ENCODE measurements at places on chromosomes 4 and X.

DNA sequence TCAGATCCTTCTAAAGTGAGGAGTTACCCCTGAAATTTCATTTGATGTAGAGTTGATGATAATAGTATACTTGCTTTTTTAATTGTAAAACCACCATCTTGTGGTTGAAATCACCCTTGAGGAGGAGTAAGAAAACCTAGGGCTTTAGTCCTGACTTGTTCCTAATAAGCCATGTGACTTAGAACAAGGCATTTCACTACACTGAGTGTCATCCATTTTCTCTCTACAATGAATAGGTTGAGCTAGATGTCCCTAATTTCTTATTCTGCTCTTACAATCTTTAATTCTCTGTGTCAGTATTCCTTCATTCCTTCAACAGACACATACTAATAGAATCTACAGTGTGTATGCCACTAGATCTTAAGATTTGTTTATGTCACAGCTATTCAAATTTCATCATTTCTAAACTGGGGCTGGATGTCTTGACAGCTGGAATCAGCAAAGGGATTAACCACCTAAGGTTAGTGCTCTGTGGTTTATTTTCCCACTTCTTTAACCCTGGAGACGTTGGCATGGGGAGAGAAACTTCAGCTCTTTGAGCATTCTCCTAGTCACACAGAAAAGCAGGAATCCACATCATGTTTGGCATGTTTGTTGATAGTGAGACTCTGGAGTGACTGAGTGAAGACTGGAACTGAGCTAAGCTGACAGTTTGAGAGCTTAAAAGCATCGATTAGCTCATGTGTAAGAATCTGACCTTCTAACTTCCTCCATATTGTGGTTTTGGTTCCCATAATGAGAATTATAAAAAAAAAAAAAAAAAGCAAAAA, 246.3 kb downstream of the NDST4 start:
- DNase-seq, result no peak

DNA sequence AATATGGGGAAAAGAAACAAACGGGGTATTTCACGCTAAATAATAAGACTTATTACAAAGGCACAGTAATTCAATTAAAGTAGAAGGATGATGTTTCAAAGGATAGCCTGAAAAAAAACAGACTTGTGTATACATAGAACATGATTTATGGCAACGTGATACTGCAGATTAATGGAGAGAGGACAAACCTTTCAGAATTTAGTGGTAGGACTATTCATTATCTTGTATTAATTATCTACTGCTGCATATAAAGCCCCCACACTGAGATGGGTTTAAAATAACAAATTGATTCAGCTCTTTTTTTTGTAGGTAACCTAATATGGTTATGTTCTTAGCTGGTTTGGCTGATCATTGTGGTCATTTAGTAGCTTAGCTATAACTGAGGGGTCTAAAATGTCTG, 1269.0 kb downstream of the FSTL5 start:
- DNase-seq, result no peak

DNA sequence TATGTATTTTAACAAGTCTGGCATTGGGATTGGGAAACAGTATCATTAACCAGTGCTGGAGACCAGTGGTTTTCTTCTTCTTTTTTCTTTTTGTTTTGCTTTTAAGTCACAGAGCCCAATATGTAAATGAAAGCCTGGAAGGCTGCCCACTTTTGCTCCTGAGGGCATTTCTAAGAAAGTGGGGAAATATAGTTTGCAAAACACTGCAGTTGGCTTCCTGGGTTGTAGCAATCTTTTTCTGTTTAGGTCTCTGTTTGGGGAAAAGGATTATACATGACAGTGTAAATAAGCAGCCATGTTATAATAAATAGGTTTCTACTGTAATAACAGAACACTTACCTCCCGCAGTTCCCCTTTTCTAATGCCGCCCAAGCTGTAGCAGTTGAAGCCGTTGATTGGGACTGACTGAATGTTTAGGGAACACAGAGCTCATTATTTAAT, 105.5 kb downstream of the TMEM164 start:
- peak; percentile 90 for DNase-seq

DNA sequence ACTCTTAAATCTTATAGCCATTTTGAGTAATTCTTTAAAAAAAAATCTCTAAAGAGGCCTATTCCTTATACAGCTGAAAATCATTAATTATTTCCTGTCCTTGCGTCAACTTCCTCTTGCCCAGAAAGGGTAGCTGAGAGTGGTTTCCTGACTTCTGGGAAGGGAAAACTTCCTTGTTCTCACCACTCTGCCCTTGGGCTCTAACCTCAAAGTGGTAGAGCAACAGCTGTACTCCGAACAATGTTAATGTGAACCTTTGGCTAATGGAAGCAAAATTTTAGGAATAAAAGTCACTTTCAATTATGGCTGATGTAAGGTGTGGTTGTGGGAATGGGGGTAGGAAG, 15.3 kb downstream of the KLHL2 start:
- peak; percentile 76 for DNase-seq

DNA sequence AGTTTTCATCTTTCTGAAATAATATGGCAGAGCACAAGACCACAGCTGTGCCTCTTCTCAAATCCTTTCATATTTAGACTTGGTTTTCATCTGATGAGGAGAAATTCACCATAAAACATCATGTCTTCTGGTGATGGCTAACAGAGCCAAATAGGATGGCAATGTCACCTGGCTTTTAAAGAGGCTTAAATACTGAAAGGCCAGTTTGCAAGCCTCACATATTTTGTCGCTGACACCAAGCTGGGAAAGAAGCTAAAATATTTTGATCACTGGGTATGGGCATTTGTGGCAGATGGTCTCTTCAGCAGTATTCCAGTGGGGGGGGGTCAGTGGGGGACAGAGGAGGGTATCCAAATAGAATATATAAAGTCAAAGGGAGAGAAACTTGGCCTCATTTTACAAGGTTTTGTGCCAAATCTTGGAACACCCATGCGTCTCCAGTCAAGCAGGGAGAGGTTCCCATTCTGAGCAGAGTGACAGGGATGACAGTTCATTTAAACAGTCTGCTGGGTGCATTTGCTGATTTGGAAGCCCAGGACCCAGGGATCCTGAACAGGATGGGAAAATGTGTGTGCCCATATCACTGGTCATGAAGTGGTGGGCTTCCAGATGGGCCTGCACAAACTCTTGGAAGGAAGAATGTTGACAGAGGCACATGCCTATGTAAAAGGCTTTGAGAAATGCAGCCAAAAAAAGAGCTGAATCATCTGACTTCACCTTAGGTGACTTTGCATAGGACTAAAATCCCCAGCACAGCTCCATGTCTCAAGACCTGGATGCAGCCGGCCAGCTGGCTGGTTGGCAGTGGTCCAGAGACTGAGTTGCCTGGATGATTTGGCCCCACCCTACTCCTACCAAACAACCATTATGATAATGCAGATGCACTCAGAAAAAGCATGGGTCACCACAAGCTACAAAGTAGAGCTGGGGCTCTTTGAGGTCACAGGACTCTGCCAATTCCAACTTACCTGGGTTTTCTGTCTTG, 484.4 kb upstream of the NR3C2 start:
- no peak for DNase-seq

Data from AML-193 (cell line).